ENCODE measurements at places on chromosomes 4 and X.

GRCh38 chr4:44996276-44996845 lies 270.0 kb upstream of the GNPDA2 start:
- DNase-seq = no peak

DNA sequence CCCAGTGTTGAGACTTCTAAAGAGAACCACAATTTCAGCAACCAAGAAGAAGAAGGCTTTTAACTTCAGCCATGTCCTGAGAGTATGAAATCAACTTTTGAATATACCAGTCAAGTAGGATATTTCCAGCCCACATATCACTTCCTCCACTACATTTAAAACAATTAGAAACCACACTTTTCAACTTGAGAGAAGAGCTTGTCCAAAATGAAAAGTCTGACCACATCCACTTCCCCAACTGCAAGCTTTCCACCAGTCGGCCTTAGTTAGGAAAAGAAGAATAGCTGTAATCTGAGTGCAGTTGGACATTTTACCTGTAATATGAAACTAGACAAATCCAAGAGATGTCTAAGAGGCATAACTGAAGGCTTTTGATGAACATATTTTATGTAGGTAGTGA lies 101.9 kb upstream of the SLC7A11 start:
- no peak for DNase-seq

- DNase-seq = no peak
These were observed 41.7 kb upstream of the CDKN2AIP start for GRCh38 chr4:183402771-183403170.

DNA sequence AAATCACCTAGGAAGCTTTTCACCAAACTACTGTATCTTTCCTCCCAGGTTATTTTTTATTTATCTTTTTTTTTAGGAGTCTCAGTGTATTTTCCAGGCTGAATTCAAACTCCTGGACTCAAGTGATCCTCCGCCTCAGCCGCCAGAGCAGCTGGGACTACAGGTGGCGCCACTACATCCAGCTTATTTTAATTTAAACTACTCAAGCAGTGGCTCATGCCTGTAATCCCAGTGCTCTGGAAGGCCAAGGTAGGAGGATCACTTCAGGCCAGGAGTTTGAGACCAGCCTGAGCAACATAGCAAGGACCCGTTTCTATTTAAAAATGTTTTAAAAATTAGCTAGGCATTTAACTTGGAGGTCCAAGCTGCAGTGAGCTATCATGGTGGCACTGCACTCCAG lies 37.8 kb downstream of the LEF1 start:
- DNase-seq = no peak

GRCh38 chr4:185651137-185651677 lies 115.9 kb upstream of the PDLIM3 start:
- DNase-seq = no peak

All from LHCN-M2 (cell line).